ENCODE measurements at places on chromosomes 2 and 18.
A peak's percentile ranks its signal among the peaks of the same experiment; 100 is the strongest.

GRCh38 chr2:236678307-236678975, 108.8 kb downstream of the ACKR3 start:
- no peak for DNase-seq

DNA sequence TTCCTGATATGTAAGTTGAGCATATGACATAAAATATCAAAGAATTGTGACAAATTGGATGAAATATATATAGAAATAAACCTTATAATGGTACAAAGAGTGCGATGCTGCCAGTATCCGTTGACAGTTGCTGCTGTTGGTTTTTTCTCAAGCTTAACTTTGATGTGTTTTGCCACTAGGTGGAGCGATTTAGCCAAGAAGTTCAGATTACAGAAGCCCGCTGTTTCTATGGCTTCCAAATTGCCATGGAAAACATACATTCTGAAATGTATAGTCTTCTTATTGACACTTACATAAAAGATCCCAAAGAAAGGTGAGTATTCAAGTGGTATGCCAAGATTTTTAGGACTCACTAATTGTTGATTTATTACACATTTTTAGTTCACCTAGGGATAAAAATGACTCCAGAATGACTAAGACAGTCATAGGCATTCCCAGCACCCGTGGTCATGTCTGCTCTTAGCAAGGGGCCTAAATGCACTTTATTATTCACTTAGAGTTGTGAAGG, 2.1 kb downstream of the RRM2 start:
- DNase-seq: no peak

DNA sequence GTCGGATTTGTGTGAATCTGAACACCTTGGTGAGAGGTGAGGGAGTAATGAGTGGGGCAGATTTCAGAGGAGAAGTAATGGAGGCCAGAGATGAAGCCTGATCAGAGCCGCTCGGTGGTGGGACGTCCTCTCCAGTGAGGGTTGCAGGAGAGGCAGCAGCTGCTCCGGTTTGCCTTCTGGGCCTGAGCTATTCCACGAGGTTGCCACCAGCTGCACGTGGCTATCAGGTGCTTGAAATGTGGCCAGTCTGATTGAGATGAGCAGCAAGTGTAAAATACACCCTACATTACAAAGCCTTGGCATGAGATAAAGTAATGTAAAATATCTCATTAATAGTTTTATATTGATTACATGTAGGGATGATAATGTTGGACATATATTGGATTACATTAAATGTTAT, 10.8 kb upstream of the EFHD1 start:
- no peak for DNase-seq

DNA sequence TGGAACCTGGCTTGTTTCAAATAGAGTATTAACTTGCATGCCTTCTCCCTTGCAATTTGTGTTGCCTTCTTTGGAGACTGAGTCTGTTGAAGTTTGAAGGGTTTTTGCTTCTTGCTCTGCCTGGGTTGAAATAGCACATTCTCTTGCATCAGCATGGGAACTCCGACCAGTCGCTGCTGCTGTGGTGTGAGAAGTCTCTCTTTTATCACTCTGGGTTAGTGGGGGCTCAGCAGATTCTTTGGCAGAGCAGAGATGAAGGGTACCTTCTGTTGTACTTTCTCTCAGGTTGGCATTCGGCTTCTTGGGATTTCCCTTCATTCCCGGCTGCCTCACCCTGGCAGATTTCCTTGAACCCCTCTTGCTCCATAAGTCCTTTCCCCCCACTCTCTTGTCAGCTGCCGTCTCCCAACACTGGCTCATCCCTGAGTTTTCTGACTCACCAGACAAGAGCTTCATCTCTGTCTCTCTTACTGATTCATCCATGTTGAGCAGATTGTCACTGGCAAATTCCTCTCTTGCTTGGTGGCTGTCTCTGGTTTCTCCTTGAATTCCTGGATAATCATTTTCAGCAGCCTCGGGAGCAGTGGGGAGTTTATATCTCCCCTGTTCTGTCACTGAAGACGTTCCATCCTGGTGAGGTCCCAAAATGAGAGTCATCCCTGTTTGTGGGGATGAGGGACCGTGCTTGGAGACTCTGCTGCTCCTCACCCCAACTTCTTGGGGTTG, 49.9 kb downstream of the ALPK2 start:
- DNase-seq: no peak

DNA sequence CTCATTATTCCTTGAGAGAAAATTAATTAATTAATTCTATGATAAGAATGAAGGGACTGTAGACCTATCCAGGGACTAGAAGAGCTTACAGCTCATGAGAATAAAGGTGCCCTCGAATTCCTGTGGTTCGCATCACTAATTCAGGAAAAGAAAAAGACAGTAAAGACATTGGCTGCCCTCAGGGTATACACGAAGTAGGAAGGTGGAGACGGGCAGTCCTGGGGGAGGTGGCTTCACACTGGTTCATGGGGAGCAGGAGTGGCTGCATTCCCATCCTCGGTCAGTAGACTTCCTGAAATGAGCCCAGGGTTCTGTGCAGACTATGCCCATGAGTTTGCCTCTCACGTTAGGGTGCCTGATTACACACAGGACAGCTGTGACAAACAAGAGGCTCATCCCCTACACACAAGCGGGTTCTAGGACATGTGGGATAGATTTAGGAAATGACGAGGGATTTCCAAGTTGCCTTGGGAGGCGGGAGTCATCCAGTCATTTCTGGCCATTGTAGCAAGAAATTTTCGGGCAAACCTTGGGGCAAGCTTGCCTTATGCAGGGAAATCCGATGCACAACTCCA, 282.2 kb downstream of the CYP26B1 start:
- DNase-seq: no peak

GRCh38 chr2:237482485-237482884, 4.6 kb upstream of the MLPH start:
- peak; percentile 82 for DNase-seq
